Lower leg skin (tissue), 4 donors: ENCODE measurements at places on chromosomes 7 and 10.

GRCh38 chr7:77439572-77439971, 23.4 kb upstream of the GSAP start:
- DNase-seq, result no peak

DNA sequence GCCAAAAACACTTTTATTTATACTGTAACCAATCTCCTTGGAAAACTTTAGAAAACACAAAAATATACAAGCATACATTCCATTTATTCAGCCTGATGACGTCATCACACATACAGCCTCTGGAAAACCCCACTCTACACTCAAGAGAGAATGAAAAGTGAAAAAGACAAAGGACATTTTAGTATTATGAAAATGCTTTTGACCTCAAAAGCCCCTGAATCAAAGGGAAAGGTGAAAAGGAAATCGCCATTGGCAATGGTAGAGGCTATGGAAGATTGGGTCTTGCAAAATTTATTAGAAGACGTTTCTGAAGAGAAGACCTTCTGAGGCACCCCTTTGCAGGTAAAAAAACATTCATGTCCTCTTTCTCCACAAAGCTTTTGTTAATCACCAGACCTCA, 82.9 kb upstream of the STRIP2 start:
- no peak for DNase-seq

GRCh38 chr7:70573071-70573661, 558.8 kb upstream of the GALNT17 start:
- no peak for DNase-seq

DNA sequence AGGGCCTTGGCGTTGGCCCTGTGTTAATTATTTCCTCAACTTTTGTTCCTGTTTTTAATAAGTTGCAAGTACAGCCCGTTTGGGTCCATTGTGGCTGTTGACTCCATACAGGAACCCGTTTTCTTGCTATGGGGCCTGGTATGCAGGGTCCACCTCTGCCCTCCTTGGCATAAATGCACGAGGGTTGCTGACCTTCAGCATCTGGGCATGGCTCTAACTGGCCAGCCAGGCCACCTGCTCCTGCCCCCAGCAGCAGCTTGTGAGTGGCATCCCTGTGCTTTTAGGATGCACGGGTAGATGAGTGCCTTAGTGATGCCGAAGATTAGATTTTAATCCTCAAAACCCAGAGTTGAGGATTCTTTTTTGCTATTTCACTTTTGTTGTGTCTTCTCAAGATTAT, 123.2 kb downstream of the GLRX3 start:
- no peak for DNase-seq

DNA sequence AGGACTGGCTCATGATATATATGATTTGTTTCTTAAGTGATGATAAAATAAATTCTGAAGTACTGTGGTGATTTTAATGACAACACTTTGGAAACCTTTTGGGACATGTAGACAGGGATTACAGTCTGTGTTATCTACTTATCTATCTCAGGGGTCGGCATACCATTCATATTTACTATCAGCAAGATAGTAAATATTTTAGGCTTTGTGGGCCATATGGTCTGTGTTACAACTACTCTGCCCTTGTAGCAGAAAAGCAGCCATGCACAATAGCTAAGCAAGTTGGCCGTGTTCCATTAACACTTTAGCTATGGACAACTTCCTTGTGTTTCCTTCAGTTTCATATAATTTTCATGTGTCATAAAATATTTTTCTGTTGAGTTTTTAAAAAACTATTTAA, 97.8 kb upstream of the PRPS1L1 start:
- no peak for DNase-seq

DNA sequence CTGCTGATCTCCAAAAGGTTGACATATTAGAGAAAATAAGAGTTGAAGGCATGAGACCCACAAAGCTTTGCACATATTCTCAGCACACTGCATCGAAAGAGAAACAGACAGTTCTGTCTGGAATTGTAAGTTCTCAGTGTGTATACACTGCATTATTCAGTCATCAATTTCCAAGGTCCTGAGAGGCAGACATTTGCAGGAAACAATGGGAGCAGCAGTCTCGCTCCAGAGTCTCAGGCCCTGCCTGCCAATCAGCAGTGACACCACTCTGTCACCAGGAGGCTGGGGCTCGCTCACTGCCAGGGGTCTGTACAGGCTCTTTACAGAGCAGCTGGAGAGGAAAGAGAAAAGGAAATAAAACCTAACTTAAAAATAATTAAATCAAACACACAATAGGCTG, 36.3 kb downstream of the JAZF1 start:
- DNase-seq, result no peak

GRCh38 chr7:106152313-106152665, 40.2 kb upstream of the SYPL1 start:
- peak; percentile 71 for DNase-seq

DNA sequence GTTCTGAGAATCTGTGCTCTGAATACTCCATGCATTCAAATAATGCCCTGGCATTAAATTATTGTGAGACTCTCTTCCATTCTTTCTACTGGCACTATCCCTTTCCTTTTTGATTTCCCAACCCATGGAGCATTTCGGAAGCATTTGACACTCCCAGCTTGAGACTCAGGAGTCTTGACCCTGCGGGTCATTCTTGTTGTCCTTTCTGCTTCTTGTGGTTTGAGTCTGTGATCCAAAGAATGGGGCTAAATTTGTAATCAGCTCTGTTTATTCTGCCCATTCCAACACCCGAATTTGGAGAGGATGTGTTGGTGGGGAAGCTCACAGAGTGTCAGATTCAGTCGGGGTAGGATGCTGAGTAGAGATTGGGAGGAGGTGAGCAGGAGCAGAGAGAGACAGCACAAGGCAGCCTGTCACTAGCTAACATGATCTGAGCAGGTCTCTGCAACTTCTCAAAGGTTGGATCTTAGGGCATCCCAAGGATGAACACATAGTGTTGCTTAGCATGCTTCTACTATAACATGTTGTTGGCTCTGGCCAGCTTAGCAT, 80.4 kb upstream of the BMPER start:
- no peak for DNase-seq

DNA sequence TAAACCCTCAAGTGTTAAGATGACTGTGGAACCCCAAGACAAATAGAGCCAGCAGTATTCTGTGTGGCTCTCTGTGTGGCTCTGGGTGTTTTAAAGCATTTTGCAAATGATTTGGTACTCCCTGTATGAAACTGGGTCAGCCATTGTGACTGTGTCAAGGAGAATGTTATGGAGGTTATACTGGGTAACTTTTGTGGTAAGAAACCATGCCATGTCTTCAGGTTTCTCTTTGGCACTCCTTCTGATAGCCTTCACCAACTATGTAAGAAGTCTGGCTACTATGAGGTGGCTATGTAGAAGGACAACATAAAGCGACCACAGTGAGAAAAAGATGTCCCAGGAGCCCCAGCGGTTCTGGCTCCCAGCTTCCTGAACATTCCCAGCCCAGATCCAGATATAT, 226.6 kb upstream of the RHOBTB1 start:
- DNase-seq, result no peak

GRCh38 chr7:152312316-152312715, 123.5 kb downstream of the KMT2C start:
- DNase-seq, result no peak

GRCh38 chr7:105866102-105866801, 10.1 kb downstream of the ATXN7L1 start:
- DNase-seq, result no peak

DNA sequence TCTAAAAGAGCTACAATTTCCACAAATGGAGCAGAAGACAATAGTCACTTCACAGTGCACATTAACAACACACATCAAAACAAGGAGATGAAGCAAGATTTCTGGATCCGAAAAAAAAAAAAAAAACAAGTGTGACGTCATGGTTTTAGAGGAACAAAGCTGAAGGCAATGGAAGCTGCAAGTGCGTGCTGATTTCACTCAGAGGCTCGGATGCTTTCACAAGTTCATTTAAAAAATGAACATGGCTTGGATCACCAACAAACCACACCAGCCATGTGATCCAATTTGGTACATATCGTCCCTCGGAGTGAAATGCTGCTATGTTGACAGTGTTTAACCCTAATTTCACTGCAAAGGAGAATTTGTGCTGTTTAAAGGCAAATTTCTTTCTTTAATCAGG, 337.0 kb upstream of the PRKCQ start:
- DNase-seq, result no peak
